Activated T-cell treated with anti-CD3 and anti-CD28 coated beads, Interleukin-2, amount 50 U/mL, for 48 hours (primary cell): ENCODE measurements at places on chromosomes 2 and 18.
A peak's percentile ranks its signal among the peaks of the same experiment; 100 is the strongest.

DNA sequence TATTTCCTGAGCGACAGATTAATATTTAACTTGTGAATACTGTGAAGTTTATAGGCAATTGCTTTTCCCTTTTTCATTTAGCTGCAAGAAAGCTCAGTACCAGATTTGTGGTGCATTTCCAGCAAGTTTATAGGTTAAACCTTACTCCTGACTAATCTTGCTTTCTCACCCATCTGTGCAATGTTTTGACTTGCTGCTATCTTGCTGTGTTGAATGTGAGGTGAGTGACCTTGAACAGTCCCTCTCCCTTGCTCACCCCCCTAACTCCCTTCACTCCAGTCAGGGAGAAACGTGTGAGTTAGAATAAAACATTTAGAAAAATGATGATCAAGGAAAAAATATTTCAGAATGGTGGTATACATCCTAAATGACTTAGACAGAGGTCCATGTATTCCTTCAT, 39.8 kb upstream of the PARD3B start:
- DNase-seq: no peak

DNA sequence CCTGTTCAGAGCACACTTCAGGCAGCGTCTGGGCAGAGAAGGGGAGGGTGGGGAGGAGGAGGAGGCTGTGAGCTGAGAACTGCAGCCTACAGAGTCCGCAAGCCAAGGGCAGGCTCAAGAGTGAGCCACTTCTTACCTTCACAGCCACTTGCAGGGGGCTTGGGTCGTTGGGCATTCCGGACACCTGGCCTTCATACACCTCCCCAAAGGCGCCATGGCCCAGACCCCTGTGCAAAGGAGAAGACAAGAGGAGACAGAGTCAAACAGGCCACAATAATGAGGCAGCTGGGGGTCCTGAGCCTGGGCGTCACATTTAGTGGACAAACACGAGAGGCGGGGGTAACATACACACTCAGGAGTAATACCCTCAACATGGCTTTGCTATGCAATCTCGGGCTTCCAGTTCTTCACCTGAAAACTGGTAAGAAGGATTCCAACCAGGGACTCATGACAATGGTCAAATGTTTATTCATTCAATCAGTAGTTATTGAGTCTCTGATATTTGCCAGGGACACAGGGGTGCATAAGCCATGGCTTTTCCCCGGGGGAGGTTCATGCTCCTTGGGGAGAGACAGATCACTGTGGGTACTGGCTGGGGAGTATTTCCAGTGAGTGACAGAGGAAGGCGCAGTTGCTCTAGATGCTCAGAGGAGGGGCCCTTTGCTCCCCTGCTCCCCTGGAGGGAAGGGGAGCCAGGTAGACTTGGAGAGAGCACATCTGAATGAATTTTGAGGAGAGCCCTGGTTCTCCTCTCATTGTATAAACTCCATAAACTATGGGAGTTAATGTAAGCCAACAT, 107.4 kb downstream of the CLIP4 start:
- DNase-seq: no peak

DNA sequence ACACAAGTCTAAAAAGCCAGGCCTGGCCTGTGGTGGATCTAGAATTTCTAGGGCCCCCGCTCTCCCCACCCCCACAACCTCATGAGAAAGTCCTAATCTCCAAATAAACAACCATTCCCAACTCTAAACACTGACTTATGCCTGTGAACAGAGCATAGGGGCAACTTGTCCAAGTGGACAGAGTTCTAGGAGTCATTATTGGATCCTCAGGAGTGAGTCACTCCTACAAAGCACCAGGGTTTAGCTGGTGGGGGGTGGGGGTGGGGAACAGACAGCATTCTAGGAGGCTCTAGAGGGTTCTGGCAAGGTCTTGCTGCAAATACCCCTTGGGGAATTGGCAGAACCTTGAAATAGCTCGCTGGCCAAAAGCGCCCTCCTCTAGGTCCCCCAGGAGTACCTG, 83.3 kb downstream of the ZCCHC2 start:
- no peak for DNase-seq

DNA sequence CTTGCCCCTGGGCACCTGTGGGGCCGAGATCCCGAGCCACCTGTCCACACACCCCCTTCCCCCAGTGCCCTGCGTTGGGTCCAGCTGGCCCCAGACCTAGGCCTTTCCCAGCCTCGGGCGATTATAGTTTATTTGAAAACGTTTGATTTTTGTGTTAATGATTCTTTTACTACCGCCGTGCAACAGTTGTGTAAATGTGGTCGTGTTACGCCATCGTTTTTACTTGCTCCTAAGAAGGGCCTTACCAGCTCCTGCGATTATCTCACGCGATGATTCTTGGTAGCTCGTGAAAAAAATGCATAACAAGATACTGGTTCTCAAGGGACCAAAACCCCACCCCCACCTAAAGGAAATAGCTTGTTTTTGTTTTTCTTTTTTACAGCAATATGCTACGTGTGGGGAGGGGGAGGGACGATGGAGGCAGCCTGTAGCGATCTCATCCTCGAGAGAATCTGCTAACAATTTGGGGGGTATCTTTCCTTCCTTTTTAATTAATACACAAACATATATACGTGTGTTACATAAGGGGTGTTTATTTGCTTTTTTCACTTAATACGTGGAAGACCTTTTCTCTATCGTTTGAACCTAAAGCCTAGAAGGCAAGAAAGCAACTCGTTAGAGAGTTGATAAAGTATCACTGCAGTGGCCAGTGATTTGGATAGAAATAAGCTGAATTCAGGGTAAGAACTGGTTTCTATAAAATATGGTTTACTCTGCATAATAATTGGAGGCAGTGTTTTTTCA, 1.0 kb downstream of the ZDBF2 start:
- DNase-seq: peak; percentile 30

DNA sequence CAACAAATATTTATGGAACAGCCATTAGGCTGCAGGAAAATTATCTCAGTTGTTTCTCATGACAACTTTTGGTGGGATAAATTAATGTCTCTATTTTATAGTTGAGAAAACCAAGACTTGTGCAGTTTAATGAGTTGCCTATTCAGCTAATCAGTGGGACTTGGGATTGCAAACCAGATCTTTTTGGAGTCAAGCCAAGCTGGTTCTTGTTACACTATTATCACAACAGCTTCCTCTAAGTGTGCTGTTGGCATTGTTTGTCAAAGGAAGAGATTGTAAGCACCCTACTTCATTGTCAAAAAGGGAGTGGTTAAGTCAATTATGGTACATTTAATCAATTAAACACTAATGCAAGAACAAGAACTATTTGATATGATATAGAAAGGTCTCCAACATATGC, 119.2 kb downstream of the PAX3 start:
- DNase-seq: no peak

DNA sequence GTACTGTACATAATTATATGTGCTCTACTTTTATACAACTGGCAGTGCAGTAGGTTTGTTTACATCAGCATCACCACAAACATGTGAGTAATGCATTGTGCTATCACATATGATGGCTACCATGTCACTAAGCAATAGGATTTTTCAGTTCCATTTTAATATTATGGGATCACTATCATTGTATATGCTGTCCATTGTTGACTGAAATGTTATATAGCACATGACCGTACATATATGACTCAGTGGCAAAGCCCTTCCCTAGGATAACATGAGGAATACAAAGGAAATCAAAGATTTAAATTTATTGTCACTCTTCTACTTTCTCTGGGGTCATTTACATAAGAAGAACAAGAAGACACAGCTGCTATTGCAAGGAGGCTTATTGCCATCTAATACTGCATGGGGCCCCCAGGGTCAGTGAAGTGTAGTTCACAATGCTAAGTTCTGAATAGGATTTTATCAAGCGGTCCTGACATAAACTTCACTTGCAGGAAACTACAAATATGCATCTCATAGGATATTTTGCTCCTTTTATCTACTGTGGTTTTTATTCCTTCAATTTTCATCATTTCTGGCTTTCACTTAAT, 21.8 kb downstream of the PDE1A start:
- DNase-seq: no peak

DNA sequence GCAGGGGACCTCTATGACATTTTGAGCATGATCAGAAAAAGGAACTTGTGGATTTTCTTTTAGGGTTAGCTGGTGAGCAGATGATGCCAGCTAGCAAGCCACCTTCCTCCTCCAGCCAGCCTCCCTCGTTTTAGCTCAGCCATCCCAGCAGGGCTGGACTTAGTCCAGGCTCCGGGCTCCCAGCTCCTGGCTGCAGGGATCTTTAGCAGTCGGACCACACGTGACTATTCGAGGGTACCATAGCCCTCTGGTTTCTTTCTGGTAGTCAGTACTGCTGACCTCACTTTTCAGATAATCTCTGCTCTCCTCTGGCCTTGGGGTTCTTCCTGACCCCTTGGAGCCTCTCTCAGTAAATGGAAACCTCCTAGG, 31.8 kb downstream of the NCK2 start:
- DNase-seq: peak; percentile 30

DNA sequence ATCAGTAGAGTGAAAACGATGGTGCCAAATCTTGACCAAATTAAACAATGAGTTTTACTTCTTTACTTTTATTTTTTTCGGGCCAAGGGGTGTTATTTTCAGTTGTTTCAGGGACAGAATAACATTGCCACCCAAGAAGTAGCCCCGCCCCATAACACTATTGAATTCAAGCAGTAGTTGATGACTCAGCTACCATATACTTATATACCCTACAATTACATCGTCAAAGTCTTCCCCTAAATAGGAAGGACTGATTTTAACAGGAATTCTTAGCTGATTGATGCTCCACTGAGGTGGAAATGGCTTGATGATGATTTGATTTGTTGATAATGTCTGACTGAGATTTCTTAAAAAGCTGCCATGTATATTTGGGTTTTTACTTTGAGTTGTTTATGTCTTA, 24.7 kb downstream of the LYPD6B start:
- DNase-seq: no peak

- DNase-seq: no peak
Observed at GRCh38 chr2:172361840-172362239, 65.5 kb upstream of the ITGA6 start.

DNA sequence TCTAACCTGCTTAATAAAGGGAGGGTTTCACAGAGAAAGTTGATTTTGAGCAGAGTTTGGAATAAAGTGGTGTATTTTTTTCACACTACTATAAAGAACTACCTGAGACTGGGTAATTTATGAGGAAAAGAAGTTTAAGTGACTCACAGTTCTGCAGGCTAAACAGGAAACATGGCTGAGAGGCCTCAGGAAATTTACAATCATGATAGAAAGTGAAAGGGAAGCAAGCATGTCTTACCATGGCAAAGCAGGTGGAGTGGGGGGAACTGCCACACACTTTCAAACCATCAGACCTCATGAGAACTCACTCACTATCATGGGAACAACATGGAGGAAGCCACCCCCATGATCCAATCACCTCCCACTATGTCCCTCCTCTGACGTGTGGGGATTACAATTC, 546.7 kb downstream of the EPHA4 start:
- no peak for DNase-seq

GRCh38 chr2:32422133-32422532, 65.3 kb downstream of the BIRC6 start:
- DNase-seq: no peak

- DNase-seq: no peak
Observed at GRCh38 chr18:53909668-53910067, 314.8 kb downstream of the MBD2 start.

- DNase-seq: peak; percentile 27
Observed at GRCh38 chr18:48802543-48803290, 148.0 kb downstream of the SMAD7 start.

- peak; percentile 69 for DNase-seq
Observed at GRCh38 chr2:98518101-98518500, 73.4 kb downstream of the INPP4A start.

DNA sequence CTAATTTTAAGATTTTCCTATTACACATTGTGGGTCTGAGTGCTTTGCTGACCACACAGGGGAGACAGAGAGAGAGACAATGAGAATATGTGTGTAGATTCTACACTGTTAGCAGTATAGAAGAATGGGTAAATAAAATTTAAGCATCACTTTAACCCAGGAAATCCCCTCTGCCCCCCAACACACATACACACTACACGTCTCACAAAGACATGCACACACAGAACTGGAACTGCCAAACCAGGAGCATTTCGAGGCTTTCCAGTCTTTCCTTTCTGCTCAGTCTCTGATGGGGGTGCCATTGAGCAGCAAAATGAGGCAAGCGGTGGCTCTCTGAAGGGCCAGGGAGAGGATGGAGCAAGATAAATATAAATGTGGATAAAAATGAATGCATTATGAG, 2.5 kb downstream of the MERTK start:
- DNase-seq: no peak

DNA sequence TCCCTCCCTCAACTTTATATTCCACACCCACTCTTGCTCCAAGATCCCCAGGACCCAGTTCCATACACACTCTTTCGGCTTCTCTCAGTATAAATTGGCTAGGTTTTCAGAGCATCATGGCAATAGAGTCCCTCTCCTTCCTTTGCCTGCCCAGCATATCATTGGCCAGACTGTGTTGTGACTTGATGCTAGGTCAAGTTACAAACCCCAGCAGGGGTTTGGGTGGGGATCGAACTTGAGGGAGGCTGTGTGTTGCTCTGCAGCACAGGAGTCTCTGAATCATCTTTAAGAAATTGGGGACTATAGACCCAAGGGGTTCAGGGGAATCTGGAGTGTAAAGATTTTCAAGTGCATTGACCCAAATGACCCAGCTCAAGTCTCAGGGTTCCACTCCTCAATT, 477.5 kb upstream of the MEIS1 start:
- DNase-seq: no peak

- no peak for DNase-seq
Observed at GRCh38 chr2:112836695-112837117, at the start of gene IL1B. Gene IL1B, minus strand, starts transcription at chr2:112836779. Its CDS starts 550 bp downstream, at chr2:112836229.

DNA sequence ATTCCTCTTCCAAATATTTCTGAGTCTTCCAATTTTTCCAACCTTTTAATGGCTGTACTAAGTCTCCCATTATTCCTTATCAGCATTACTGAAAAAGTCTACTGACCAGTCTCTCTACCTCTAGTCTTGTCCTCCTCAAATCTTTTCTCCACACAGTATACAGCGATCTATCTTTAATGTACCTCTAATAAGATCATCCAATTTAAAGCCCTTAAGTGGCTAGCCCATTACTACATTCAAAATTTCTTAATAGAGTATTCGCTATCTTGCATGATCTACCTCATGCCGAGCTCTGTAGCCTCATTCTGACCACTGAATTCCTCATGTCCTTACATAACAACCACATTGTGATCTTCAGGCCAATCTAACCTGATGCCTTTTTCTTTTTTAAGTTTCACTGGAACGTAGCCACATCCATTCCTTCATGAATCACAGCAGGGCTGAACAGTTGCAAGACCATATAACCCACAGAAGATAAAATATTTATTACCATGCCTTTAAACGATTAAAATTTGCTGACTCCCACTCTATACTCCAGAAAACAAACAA, 57.9 kb downstream of the SLC66A3 start:
- no peak for DNase-seq
